ENCODE measurements at places on chromosomes 5 and 9.

- DNase-seq, result no peak
Observed at GRCh38 chr5:116789522-116789921, 214.9 kb upstream of the SEMA6A start.

GRCh38 chr9:128342971-128343680, 2.8 kb downstream of the SLC27A4 start:
- no peak for DNase-seq

DNA sequence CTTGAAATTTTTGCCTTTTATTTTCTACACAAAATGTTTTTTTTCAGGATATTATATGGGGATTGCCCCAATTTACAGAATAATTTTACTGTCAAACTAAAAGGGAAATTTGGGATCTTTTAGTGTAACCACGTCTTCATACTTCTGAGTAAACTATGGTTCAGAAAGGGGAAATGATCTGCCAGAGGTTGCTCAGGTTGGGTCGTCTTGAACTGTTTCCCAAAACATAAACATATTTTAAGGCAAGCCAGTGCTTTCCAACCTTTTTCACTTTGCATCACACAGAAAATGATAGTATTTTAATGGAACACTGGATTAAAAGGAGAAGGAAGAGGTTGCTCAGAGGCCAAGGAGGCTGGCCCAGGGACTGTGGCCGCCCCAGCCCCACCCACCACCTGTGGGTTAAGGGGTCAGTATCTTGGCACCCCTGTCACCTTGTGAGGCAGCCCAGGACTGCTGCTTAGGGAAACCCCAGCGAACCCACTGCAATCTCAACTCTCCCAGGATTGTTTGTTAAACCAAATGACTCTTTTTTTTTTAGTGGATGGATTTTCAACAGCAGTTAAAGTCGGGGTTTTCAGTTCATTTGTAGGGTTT, 142.7 kb upstream of the DHFR start:
- DNase-seq, result no peak

GRCh38 chr5:37957218-37957617, 117.4 kb upstream of the GDNF start:
- no peak for DNase-seq

GRCh38 chr5:61653807-61654580, 321.9 kb downstream of the ZSWIM6 start:
- no peak for DNase-seq

GRCh38 chr9:70506159-70506558, 91.7 kb upstream of the KLF9 start:
- DNase-seq, result no peak

DNA sequence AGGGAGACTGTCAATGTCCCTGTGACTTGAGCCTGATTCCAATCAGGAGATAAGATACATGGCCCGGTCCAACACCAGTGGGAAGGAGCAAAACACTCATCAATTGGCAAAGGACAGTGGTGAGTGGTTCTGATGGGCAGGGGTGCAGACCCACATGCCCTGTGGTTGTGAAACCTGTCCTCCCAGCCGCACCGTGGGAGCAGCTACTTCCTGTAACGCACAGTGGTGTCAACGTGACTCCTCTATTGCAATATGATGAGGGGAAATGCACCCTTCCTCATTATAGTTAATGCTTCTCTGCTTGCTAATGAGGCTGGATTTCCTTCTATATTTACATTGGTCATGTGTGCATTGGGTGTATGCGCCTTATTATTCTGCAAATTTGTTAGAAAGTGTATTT, 223.0 kb downstream of the IRX1 start:
- DNase-seq, result no peak

DNA sequence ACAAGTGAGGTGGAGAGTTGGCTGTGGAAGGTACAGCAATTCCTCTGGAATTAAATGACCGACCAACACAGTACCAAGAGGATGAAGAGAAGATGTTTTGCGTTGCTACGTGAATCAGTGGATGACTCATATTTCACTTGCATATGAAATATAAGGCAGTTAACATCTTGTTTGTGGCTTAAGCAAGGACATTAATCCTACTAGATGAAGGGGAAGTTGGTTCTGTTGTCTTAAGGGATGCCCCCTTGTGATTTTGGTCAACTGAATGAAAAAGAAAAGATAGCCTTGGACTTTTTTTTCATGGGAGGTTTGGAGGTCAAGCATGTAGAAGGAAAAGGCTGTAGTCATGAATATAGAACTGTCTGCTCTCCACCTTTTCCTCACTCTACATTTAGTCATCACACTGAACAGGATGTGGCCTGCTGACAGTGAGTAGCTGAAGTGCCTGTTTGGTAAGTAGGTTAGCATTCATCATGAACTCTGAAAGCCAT, 33.9 kb downstream of the VLDLR start:
- DNase-seq, result peak; percentile 74

- DNase-seq, result peak; percentile 2
Observed at GRCh38 chr5:79992891-79993657, 2.0 kb upstream of the MTX3 start.

DNA sequence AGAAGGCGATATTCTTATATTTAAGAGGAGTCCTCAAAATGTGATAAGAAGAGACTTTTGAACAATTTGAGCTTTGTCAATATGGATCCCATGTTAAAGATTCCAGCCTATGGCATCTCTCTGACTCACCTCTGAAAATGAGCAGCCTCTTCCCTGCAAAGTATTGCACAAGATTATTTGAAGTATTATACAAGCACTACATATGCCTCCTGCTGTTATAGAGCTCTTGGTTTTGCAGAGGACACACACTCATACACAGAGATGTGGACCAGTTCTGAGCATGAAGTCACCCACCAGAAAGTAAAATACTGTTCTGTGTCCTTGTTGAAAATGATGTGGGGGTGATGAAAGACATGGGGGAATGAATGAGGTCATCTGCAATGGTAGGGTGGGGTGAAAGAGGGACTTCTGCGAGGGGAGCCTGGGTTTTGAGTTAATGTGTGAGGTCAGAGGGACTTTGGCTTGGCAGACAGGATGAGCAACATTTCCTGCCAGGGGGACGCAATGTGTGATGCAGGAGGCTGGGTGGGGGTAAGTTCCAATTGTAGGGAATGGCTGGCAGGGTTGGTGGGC, 25.8 kb downstream of the FBXL7 start:
- DNase-seq, result peak; percentile 69

GRCh38 chr5:142432961-142433360, 108.1 kb upstream of the SPRY4 start:
- DNase-seq, result no peak

DNA sequence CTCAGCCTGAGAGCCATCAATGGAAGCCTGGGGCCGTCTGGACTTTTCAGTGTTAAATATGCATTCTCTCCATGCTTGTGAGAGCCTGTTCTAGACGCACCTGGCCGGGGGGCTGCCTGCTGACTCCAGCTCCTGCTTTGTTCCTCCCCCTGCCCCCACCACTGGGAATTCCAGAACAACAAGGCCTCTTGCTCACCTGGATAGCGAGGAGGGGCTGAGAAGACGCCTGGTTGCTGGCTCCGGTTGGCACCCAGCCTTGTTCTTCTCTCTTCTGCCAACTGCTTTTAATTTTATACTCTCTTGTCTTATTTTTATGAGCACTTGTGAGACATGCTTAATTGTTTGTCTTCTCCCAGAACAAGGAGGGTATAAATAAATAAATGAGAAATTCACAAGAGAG, 15.0 kb upstream of the RAPGEF1 start:
- no peak for DNase-seq

DNA sequence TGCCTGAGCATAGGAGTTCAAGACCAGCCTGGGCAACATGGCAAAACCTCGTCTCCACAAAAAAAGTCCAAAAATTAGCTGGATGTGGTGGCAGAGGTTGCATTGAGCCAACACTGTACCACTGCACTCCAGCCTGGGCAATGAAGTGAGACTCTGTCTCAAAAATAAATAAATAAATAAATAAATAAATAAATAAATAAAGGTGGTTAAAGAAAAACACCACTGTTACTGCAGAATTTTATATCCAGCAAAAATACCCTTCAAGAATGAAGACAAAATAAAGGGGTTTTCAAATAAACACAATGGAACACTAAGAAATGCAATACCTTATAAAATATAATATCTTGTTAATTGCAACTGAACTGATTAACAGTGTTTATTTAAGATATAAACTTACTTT, 150.2 kb upstream of the TBCA start:
- no peak for DNase-seq

- DNase-seq, result peak; percentile 87
Observed at GRCh38 chr5:171450423-171451331, 31.2 kb downstream of the FGF18 start.

GRCh38 chr5:144131261-144131660, 39.2 kb downstream of the YIPF5 start:
- no peak for DNase-seq

DNA sequence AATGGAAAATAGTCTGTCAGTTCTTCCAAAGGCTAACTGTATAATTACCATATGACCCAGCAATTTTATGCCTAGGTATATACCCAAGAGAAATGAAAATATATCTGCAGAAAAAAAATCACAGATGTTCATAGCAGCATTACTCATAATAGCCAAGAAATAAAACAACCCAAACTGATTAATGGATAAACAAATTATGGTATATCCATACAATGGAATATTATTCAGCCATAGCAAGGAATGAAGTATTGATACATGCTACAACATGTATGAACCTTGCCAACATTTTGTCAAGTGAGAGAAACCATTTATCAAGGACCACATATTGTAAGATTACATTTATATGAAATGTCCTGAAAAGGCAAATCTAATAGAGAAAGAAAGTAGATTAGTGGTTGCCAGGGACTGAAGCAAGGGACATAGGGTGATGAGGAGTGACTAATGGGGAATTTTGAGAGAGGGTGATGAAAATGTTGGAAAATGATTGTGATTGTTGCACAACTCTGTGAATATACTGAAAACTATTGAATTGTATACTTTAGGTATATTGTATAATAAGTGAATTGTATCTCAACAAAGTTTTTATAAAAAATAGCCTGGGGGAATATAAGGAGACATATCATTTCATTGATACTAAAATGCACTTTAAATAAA, 114.4 kb downstream of the PBX3 start:
- peak; percentile 17 for DNase-seq

GRCh38 chr9:21993893-21994555, at the start of gene CDKN2A:
TSS of gene CDKN2A (minus strand) at chr9:21994392.
- no peak for DNase-seq

- DNase-seq, result no peak
Observed at GRCh38 chr5:53590759-53591158, 30.3 kb downstream of the NDUFS4 start.

- peak; percentile 53 for DNase-seq
Observed at GRCh38 chr9:87387351-87388011, 110.2 kb upstream of the DAPK1 start.

DNA sequence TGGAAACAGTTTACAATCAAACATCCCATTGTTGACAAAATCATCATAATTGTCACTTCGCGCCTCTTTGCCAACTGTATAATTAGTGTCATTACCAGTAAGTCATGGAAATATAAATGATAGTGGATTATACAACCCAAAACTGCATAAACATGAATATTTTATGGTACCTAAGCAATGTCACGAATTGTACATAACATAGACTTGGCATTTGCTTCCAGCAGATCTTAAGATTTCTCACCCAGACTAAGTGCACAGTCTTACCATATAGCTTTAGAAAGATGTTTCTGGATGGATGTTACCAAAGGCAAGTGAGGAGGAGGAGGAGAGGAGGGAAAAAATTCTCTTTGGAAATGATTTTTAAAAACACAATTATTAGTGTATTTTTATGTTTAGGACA, 113.4 kb upstream of the TAS2R1 start:
- no peak for DNase-seq

DNA sequence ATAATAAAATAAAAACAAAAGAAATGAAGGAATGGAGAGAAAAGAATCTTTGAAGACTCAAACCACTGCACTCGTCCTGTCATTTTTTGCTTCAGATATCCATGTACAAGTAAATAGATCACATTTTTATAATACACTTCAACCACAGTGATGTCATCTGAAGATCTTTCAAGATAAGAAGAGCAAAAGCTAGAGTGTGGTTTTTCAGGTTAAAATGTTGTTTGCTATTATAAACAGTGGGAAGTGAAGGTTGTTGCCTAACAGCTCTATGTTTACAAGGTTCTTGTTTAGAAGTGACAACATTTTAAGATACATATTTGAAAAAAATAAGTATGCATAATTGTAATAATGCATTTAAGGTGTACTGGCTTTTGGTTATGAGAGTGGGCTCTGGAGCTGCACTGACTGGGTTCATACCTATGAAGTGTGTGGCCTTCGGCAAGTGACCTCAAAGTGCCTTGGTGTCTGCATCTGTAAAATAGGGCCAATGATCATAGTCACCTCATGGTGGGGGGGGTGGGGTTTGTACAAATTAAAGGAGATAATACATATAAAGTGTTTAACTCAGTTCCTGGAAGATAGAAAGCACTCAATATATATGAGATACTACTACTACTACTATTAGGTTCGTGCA, 45.5 kb upstream of the IL7R start:
- DNase-seq, result no peak

DNA sequence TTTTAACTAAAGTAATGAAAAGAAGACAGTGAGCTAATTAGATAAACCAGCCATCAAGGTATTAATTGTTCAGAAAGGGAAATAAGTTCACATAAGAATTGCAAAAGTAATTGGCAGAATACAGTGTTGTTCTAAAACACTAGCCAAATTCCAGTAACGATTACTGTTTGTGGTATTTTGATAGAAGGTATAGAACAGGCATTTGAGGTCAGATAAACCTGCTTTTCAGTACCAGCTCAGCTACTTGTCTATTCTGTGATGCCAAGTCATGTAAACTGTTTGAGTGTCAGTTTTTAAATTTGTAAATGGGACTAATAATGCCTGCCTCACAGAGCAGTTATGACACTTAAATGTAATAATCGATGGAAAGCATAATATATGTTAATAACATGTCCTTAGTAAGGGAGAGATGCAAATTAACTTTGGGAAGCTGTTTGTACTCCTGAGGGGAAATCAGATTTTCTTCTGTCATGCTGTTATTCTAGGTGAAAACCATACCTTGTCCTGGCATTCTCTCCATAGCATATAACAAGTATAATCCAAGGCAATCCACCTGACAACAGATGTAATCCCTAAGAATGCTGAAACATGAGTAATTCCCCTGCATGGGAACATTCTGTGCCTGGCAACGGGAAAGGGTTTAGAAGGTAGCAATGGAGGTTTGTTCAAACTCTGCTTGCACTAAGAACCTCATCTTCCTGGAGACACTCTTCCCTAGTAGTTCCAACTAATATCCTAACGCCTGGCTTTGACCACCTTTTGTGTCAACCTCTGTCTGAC, 509.5 kb upstream of the PAPPA start:
- DNase-seq, result no peak

- no peak for DNase-seq
Observed at GRCh38 chr5:179354305-179354882, 9.1 kb upstream of the ADAMTS2 start.

DNA sequence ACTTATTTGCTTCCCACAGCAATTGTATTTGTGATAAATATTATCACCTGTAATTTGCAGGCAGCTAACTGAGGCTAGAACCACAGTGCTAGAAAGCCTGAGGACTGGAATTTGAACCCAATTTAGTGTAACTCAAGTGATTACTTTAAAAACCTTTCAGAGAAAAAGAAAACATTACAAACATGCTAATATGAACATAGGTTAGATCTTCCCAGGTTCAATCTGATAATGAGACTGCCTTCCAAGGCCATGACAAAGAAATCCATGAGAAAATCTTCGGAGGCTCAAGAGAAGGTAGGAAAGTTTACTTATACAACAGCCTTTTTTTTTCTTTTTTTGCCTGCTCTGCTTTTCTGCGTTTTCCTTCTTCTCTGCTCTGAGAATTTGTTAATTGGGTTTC, 620.6 kb upstream of the CCNG1 start:
- no peak for DNase-seq

- DNase-seq, result no peak
Observed at GRCh38 chr9:127763918-127764384, 14.5 kb downstream of the SH2D3C start.
